ENCODE measurements at places on chromosomes 12 and 14.

DNA sequence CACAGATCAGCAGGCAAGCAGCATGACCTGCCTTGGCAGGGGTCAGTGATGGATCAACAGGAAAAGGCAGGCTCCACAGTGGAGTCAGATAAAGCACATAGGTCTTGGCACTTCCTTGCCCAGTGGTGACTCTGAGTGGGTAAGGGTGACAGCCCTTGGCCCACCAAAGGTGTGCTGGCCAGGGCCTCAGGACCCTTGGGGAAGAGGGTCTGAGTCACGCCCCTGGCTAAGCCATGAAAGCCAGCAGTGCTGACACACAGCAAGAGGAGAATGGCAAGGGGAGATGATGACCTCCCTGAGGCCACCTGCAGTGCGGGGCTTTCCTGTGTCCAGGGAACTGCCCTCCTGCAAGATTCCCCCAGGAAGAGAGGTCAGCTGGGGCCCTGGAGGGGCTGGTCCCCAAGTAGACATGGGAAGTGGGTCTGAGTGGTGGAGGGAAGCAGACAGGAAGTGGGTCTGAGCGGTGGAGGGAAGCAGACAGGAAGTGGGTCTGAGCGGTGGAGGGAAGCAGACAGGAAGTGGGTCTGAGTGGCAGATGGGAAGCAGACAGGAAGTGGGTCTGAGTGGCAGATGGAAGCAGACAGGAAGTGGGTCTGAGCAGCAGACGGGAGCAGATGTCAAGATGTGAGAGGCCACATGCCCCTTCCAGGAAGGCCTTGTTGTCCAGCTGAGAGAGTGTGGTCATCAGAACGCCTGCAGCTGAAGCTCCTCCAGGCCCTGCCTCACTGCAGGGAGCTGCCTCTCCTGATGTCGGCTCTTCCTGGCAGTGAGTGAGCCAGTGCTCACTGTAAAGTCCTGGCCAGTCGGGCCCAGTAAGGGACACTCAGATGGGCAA, 34.8 kb downstream of the DIO3 start:
- DNase-seq = no peak

DNA sequence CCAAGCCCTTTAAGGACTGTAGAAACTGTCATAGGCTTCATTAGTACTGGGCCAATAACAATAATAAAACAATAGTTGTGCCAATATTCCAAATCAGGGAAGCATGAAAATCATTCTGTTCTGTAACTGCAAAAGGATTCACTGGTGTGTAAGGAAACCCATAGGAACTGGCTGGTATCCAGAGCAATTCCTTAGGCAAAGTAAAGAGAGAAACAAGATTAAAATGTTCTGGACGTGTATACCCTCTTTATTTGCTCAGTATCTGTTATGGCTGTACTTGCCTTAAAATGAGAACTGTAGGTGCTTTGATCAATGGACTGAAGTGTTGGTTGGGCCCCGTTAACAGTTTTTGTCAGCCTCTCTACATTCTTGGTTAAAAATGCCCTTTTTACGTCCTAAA, 72.4 kb upstream of the STAC3 start:
- DNase-seq = no peak

GRCh38 chr12:103676893-103677292, 89.8 kb downstream of the STAB2 start:
- DNase-seq = no peak

GRCh38 chr12:10363914-10364814, 25.7 kb downstream of the KLRK1 start:
- no peak for DNase-seq

- no peak for DNase-seq
These were observed 3.7 kb downstream of the ZFP36L1 start for GRCh38 chr14:68788996-68789820.

DNA sequence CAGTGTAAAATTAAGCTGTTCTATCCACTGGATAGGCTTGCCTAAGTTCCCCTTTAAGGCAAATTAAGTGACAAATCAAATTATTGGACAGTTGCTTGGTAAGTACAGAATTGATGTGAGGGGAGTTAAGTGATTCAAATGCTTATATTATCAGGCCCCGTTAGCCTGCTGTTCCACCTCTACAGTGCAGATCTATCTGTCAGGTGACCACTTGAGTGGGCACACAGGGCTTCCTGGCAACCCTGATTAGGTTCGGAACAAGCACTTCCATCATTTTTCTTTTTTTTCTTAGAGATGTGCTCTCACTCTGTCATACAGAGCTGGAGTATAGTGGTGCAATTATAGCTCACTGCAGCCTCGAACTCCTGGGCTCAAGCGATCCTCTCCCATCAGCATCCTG, 453.8 kb downstream of the RAD51B start:
- DNase-seq = no peak

- DNase-seq = no peak
These were observed 25.1 kb downstream of the TEP1 start for GRCh38 chr14:20388159-20388558.

DNA sequence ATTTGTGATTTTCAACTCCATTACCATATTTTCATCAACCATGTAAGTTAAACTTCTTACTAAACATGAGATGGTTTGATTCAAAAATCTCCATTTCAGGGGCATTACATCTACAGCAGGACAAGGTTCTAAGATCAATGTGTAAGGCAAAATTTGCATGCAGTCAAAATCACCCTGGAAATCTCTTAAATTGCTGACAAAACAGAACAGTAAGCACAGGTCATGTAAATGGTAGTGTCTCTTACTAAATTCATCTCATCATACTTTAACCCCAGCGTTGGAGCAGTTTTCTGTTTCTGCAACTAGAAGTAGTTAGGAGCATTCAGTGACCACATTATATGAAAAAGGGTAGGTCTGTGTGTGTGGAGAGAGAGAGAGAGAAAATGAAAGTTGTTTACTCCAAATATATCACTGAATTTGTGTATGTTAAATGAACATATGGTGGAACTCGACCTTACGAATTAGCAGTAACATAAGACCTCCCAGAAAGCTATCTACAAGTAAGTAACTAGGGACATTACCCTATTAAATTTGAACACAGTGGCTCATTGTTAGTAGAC, 227.5 kb downstream of the SSPN start:
- DNase-seq = no peak

All from HuH-7.5 (cell line).